ENCODE measurements at places on chromosomes 16 and 17.

DNA sequence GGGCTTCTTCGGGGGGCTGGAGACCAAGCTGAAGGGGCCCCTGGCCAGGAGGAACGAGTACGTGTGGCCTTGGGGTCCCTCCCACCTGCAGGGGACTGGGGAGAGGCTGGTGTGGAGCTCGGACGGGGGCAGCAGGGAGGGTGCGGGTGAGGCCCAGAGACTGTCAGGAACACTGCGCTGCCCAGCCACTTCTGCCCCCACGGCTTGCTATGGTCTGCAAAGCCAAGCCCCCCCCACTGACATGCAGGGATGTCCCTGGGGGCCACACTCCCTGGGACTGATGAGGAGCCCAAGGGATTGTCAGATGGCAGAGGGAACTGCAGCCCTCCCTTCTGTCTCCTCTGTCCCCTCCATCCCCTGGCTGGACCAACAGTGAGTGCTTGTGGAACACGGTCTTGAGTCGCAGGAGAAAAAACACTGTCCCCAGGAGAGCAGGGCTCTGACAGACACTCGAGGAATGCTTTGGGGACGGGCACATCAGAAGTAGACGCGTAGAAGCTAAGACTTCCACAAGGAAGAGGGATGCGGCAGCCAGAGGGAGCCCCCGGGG, 34.6 kb downstream of the CIBAR2 start:
- DNase-seq = no peak

DNA sequence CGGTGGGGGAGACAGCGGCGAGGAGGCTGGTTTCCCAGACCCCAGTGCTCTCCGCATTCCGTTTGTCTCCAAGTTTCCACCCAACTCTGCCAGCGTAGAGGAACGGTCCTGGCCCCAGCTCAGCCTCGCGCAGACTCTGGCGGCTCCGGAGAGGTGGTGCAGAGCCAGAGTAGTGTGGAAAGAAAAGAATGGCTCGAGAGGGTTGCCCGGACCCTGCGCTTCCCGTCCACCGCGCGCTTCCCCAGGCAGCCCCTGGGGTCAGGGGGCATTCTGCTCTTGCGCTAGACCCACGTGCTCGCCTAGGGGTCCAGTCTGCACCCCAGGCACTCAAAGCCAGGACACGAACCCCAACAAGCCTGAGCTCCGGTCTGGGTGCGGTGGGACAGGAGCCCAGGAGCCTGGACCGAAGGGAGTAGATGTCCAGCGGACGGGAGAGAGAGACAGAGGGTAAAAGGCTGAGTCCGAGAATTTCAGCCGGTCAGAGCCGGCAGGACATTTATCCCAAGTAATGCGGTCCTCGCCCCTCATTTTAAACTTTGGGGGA, 3.8 kb downstream of the PMP22 start:
- DNase-seq = no peak

DNA sequence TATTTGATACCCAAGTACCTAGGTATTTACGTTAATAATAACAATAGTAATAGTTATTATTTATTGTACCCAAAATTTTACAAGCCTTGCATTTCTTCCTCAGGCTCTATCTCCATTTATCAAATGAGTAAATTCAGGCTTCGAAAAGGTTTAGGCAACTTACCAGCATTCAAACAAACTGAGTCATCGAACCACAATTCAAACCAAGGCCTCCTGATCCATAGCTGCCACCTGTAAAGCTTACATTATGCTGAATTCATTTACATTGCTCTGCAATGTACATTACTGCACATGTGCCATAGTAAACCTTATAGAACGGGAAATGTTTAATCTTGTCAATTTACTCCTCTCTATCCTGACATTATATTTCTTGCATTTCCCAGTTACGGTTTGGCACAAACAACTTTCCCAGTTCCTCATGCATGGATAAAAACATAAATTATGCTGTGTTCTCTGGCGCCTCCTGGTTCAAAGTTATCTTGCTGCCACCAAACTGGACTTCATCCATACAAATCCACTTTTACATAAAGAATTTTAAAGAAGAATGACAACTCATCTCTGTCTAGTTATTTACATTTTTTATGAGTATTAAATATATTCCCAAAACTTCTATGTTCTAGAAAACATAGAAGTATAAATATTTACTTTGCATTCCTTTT, 360.6 kb upstream of the SOX9 start:
- no peak for DNase-seq

GRCh38 chr17:55926276-55926990, 175.6 kb downstream of the PCTP start:
- no peak for DNase-seq

- DNase-seq = no peak
These were observed 107.3 kb downstream of the OR1D5 start for GRCh38 chr17:2955931-2956582.

DNA sequence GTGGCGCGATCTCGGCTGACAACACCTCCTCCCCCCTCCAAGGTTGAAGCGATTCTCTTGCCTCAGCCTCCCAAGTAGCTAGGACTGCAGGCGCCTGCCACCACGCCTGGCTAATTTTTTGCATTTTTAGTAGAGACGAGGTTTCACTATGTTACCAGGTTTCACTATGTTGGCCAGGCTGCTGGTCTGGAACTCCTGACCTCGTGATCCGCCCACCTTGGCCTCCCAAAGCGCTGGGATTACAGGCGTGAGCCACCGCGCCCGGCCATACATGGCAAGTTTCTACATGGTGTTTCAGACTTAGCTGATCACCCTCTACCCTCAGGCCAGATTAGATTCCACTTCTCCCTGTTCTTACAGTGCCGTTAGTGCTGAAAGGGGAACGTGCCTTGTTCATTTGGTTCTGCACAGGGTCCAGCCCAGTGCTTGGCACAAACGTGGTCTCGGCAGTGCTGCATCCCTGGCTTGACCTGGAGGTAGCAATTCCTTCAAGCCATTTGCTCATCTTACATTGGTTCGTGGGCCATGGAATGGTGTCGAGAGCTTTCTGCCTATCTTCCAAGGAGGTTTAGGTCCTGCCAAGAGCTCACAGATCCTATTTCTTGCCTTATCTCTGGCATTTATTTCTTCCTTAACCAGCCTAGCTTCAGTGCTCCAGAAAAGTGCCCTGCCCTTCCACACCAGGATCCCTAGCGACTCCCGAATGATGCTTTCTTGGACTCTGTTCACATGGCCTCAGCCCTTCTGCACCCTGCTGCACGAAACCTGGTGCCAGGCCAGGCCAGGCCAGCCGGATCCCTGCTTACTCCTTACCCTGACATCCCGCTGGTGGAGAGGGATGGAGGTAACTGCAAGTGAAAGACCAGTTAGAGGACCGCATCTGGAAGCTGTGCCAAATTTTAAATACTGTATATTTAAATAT, 14.8 kb upstream of the AURKB start:
- DNase-seq = no peak

- DNase-seq = no peak
These were observed 68.2 kb downstream of the USP32 start for GRCh38 chr17:60323754-60324153.

DNA sequence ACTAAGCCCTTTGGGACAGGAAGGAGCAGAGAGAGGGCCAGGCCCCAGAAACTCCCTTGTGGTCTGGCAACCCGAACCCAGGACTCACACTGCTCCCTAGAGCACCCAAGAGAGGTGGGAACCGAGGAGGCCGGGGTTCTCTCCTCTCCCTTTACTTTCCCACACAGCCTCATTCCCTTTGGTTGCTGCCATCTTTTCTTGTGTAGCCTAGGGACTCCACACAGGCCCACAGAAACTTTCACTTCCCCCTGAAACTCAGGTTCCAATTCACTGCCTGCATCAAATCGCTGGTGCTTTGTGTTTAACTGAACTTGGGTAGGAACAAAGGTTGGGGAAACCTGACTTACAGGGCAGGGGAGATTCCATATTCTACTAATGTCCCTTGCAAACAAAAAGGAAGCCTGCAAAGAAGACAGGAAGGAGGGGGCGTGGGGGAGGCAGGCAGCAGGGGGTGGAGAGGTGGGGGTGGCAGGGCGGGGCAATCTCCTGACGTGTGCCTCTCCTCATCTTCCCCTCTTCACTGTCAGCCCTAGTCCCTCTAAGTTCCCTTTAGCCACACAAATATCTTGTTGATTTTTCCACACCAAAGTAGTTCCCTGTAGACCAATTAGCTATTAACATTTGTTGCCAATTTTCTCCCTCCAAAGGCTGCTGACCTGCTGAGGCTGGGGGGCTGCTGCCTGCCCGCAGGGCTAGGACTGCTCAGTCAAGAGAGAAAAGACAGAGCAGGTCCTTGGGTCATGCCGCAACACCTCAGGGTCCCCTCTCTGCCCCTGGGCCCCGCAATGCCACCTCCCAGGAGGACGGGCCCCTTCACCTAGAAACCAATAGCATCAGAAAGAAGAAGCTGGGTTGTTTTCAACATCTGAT, 8.0 kb downstream of the ST3GAL2 start:
- DNase-seq = no peak

- DNase-seq = no peak
These were observed 13.1 kb upstream of the MMD start for GRCh38 chr17:55434721-55435120.

DNA sequence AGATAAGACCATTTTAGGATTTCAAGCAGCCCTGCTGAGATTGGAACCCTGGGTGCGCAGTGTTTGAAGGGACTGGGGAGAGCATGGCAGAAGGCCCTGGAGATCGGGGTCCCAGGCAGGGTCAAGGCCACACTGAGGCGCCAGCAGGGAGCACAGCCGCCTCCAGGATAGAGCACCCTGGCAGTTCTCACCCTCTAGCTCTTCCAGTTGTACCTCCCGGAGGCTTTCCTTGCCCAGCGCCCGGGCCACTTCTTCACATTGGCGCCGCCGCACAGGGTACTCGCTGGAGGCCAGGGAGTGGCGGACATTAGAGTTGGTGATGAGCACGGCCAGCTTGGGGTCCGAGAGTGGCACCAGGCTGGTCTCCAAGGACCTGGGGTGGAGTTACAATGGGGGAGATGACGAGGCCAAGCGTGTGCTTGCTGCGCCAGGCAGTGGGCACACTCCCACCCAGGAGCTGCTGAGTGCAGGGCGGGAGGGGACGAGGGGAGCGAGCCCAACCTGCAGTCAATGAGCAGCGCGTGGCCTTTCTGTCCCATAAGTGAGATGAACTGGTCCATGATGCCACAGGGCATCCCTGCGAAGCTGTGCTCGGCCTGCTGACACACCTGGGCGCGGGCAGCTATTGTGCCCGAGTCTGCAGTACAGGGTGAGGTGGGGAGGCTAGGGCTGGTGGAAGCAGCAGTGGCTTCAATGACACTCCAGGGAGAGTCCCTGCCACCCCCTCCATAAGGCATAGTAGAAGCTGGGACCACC, 2.3 kb downstream of the GALK1 start:
- DNase-seq = no peak

DNA sequence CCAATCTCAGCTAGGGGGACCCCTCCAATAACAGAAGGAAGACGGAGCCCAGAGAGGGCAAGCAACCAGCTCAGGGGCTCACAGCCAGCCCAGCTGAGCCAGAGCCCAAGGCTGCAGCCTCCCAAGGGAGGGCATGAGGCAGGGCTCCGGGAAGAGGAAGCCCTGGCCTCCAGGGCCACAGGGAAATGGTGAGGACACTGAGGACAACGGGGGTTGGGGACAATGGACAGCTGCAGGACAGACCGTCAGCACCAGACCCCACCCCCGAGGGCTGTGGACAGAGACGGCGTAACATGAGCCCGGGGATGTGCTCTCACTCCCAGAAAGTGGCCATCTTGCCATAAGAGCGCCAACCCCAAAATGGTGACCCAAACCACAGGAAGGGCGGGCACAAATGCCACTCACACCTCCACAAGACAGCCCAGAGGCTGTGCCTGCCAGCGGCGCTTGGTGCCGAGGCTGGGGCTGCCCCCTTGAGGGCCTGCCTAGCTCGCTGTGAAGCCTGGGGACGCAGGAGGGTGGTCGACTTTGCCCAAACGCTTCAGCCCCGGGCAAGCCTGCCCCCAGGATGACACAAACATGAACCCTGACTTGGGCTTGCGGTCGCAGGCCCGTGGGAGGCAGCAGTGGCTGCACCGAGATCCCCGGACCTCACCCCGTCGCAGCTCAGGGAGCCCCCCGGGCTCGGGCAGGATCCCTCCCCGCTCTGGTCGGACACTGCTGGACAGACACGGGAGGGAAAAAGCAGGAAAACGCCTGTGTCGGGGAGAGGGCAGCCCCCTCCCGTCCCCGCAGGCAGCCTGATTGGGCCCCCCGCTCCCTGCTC, 10.5 kb downstream of the PIMREG start:
- no peak for DNase-seq

DNA sequence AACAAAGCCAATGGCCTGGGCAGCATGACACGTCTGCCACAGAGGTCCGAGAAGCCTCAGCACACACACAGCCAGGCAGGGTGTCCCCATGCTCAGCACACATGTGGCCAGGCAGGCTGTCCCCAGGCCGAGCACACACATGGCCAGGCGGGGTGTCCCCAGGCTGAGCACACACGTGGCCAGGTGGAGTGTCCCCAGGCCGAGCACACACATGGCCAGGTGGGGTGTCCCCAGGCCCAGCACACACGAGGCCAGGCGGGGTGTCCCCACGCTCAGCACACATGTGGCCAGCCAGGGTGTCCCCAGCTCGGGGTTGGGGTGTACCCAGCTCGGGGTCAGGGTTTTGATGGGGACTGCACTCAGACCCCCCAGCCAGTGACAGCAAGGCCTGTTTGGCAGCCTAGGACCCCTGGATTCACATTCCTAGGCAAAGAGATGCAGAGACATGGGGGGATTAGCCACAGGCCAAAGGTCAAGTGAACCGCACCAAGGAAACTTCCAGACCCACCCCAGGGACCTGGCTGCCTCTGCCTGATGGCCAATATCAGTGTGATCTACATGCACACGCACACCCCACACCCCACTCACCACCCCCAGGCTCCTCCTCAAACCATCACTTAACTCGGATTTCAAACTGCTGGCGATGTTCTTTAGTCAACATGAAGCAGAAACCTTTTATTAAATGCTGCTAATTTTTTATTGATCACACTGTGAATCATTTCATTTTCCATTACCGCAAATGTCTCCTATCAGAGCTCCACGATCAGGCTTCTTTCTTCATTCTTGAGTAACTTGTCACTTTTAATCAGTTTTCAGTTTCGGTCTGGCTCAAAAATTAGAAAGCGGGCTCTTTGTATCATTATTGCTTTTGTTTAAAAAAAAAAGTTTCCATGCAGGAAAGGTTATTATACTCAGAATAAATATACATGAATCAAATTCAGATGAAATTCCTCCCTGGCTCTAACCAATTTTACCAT, 111.4 kb downstream of the ZNF423 start:
- DNase-seq = no peak

- no peak for DNase-seq
These were observed 21.9 kb downstream of the KCNJ2 start for GRCh38 chr17:70190959-70191805.

DNA sequence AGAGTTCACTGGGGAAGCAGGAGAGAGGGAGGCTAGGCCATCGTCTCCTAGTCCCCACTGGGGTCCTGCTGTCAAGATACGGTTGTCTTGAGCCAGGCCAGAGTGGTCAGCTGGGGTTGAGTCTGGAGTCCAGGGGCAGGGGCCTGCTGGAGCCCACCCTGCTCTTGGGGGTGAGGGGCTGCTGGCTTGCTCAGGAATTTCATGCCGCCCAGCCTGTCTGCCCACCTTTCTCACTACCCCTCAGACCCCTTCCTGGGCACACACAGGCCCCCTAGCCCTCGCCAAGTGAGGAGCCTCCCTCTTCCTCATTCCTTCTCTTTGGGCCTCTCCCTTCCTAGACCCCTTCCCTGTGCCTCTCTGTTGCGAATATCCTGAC, 1.3 kb downstream of the TRAF7 start:
- DNase-seq = no peak

- no peak for DNase-seq
These were observed 3.7 kb upstream of the NPW start for GRCh38 chr16:2015947-2016208.

GRCh38 chr17:82089723-82090548, 8.1 kb downstream of the FASN start:
- DNase-seq = no peak

GRCh38 chr17:3963237-3964201, 718 bp downstream of the ATP2A3 start:
- no peak for DNase-seq

- peak; percentile 79 for DNase-seq
These were observed 20.5 kb downstream of the CDC42EP4 start for GRCh38 chr17:73291260-73291801.

Data from HCT116 (cell line).